Gastrocnemius medialis (tissue), 4 donors: ENCODE measurements at places on chromosomes 4 and X.

GRCh38 chr4:6660430-6660829 is 19.9 kb downstream of the MRFAP1 start:
- no peak overlapping the region for H3K27ac ChIP-seq
- H3K4me3 ChIP-seq: no peak overlapping the region
- no peaks in the 10 kb centered on the region for H3K4me1 ChIP-seq
- DNase-seq: no peak
- peaks cover 4% of the 10 kb centered on the region for H3K27me3 ChIP-seq

- no peak overlapping the region for H3K4me3 ChIP-seq
- no peaks in the 10 kb centered on the region for H3K36me3 ChIP-seq
- no peak for DNase-seq
Observed at GRCh38 chr4:160406263-160406825, 1303.5 kb downstream of the RAPGEF2 start.

- no peak overlapping the region for H3K27ac ChIP-seq
- no peaks in the 10 kb centered on the region for H3K27me3 ChIP-seq
- no peak overlapping the region for H3K4me3 ChIP-seq
- no peak for DNase-seq
- H3K4me1 ChIP-seq: no peaks in the 10 kb centered on the region
Observed at GRCh38 chr4:29002151-29002550, 1718.0 kb upstream of the PCDH7 start.

DNA sequence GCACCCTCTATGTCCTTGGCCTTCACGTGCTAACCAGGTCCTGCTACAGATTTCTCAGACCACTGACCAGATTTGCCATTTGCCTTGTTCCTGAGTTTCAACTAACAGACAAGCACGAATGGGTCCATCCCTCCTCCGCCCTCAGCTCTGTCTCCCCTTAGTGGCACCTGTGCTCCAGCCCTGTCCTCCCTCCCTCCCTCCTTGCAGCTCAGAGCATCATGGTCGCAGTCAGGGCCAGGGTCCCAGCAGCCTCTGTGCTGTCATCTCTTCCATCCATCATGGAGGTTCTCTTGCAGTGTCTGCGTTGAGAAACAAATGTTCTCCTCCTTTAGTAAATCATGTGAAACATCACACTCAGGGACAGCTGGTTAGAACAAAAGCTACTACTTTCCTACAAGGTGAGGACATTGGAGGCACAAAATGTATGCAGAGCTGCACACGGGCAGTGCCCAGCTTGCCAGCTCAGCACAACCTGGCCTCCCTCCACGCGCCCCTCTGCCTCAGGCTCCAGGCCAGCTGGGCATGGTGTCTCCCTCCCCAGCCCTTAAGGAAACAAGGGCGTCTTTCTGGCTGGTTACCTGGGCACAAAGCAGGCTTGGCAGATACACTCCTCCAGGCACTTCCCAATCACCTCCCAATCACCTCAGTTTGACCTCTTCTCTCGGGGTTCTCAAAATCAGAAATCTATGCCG is 79.5 kb upstream of the ATP6AP2 start:
- no peak for DNase-seq
- no peaks in the 10 kb centered on the region for H3K36me3 ChIP-seq
- H3K4me3 ChIP-seq: no peak overlapping the region
- H3K27ac ChIP-seq: no peak overlapping the region

- H3K27me3 ChIP-seq: no peaks in the 10 kb centered on the region
- peak overlapping the region; percentile 23 for H3K4me3 ChIP-seq
- peak overlapping the region; percentile 92 for H3K27ac ChIP-seq
- H3K36me3 ChIP-seq: no peaks in the 10 kb centered on the region
Observed at GRCh38 chr4:158809611-158810486, 41.0 kb downstream of the FNIP2 start.

DNA sequence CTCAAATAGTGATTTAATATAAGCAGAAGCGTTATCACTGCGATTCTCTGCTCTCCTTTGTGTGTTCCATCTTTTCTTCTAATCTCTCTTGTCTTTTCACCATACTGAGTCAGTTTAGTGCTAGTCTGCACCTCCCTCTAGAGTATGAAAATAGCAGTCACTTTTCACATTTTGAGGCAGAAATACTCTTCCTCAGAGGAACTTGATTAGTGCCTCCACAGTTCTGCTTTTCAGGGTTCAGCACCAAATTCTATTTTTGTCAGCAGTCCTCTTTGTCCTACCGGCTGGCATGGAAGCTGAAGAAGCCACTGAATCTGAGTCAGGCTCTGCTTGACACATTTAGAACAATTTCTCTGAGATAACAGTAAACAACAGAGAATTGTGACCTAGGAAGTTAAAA is 49.7 kb upstream of the ANKRD17 start:
- no peaks in the 10 kb centered on the region for H3K27me3 ChIP-seq
- H3K36me3 ChIP-seq: no peaks in the 10 kb centered on the region
- no peak overlapping the region for H3K4me3 ChIP-seq

GRCh38 chrX:146454363-146454762 is 355.2 kb upstream of the CXorf51B start:
- no peaks in the 10 kb centered on the region for H3K27me3 ChIP-seq
- no peak overlapping the region for H3K27ac ChIP-seq
- no peaks in the 10 kb centered on the region for H3K4me1 ChIP-seq
- H3K4me3 ChIP-seq: no peak overlapping the region
- H3K36me3 ChIP-seq: no peaks in the 10 kb centered on the region

DNA sequence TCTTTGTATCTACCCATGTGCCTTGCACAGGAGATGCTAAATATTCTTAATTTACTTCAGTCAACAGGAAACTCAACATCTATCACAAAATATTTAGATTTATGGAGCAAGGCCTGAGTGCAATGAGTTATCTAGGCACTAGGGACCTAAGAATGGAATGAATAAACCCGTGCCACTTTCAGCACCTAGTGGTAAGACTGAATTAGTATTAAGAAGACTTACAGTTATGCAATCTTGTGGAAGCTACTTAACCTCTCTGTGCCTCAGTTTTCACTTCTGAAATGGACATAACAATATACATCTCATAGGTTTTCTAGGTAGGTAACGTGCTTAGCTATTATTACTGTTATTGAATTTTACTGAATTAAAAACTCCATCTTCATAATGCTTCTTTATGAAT is 144.6 kb upstream of the MAP3K15 start:
- H3K36me3 ChIP-seq: no peaks in the 10 kb centered on the region
- no peak overlapping the region for H3K4me3 ChIP-seq
- H3K27me3 ChIP-seq: no peaks in the 10 kb centered on the region
- H3K27ac ChIP-seq: no peak overlapping the region
- no peak for DNase-seq

- H3K4me3 ChIP-seq: no peak overlapping the region
- H3K27ac ChIP-seq: no peak overlapping the region
- H3K4me1 ChIP-seq: peaks cover 17% of the 10 kb centered on the region
- DNase-seq: no peak
- H3K27me3 ChIP-seq: no peaks in the 10 kb centered on the region
Observed at GRCh38 chr4:86977621-86978184, 42.9 kb downstream of the AFF1 start.

DNA sequence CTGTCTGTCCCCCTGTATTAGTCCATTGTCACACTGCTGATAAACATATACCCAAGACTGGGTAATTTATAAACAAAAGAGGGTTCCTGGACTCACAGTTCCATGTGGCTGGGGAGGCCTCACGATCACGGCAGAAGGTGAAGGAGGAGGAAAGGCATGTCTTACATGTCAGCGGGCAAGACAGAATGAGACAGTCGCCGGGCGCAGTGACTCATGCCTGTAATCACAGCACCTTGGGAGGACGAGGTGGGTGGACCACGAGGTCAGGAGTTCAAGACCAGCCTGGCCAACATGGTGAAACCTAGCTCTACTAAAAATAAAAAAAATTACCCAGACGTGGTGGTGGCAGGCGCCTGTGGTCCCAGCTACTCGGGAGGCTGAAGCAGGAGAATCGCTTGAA is 24.7 kb downstream of the IL3RA start:
- H3K27me3 ChIP-seq: no peaks in the 10 kb centered on the region
- H3K36me3 ChIP-seq: peaks cover 10% of the 10 kb centered on the region
- no peak for DNase-seq
- no peaks in the 10 kb centered on the region for H3K4me1 ChIP-seq
- no peak overlapping the region for H3K27ac ChIP-seq

DNA sequence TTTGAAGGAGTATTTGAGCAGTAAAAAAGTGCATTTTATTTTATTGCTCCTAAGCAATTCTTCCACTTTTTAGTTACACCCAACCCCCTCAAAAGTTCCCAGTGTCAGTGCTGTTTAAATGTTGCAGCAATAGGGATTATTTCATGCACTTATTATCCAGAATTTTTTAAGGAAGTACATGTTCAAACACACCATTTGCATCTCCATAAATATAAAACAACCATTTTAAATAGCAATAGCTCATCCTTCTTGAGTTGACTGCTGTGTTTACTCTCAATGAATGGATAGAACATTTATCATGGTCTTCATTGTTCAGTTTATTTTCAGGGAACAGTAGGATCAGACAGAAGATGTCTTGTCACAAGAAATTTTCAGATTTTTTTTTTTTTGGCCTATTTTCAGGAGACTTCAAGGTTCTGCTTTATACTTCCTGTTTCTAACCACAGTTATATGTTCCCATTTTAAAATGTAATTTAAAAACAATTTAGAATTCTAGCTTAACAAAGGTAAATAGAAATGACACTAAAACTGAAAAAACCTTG is 171.9 kb downstream of the TMA16 start:
- no peaks in the 10 kb centered on the region for H3K4me1 ChIP-seq
- no peaks in the 10 kb centered on the region for H3K27me3 ChIP-seq
- H3K36me3 ChIP-seq: no peaks in the 10 kb centered on the region
- H3K4me3 ChIP-seq: no peak overlapping the region
- no peak overlapping the region for H3K27ac ChIP-seq
- DNase-seq: no peak

- peaks cover 10% of the 10 kb centered on the region for H3K4me1 ChIP-seq
- H3K27ac ChIP-seq: no peak overlapping the region
- H3K4me3 ChIP-seq: no peak overlapping the region
- DNase-seq: no peak
Observed at GRCh38 chrX:155891446-155892210, 10.5 kb downstream of the VAMP7 start.

- H3K4me3 ChIP-seq: no peak overlapping the region
- H3K27ac ChIP-seq: no peak overlapping the region
- H3K27me3 ChIP-seq: no peaks in the 10 kb centered on the region
- no peaks in the 10 kb centered on the region for H3K36me3 ChIP-seq
Observed at GRCh38 chr4:122602277-122603142, 18.4 kb downstream of the IL21 start.

DNA sequence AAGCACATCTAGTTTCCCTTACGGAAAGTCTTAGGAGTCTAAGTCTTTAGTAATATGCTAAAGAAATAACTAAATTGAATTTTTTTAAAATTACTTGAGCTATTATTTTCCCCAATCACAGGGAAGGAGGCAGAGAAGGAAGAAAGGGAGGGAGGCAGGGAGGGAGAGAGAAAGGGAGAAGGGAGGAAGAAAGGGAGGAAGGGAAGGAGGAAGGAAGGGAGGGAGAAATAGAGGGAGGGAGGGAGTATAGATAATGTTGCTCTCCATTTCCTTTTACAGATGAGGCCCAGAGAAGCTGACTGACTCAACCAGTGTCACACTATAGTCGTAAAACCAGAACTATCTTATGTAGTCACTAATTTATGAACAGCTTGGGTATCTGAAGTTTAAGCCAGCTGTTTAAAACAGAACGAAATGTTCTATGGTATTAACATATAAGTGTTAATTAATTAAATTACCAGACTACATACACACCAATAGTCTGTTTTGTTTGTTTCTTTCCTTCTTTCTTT is 14.6 kb downstream of the SH3RF1 start:
- peaks cover 28% of the 10 kb centered on the region for H3K4me1 ChIP-seq
- H3K27me3 ChIP-seq: no peaks in the 10 kb centered on the region
- H3K36me3 ChIP-seq: no peaks in the 10 kb centered on the region

DNA sequence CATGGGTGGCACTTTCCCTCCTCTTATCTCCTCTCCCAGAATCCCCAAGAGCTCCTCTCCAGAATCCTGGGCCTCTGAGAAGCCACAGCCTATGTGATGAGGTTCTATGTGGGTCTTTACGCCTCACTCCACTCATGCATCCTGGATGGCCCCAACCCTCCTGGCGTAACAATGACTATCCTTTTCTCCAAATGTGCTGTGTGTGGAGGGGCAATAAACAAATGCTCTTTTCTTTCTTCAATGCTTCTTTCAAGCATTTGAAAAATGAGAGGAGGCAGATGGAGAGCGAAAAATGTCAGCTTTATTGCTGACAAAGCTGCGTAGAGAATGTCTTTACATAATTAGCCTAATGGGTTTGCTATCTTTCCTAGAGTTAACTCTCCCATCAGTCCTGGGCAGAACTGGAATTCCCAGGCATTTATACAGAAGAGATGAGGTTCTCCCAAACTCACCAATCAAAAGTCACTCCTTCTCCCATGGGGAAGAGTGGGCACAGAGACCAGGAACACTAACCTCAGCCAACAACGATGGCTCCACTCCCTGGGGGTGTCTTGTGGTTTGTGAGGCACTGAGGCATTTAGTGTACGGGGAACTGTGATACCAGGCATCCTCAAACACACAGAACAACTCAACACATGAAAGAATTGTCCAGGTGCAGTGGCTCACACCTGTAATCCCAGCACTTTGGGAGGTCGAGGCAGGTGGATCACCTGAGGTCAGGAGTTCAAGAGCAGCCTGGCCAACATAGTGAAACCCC is 118.9 kb upstream of the SLC34A2 start:
- H3K27me3 ChIP-seq: no peaks in the 10 kb centered on the region
- H3K27ac ChIP-seq: no peak overlapping the region
- no peak for DNase-seq
- H3K4me1 ChIP-seq: no peaks in the 10 kb centered on the region
- H3K36me3 ChIP-seq: no peaks in the 10 kb centered on the region
- no peak overlapping the region for H3K4me3 ChIP-seq

GRCh38 chr4:53929955-53930798 is 134.2 kb downstream of the CHIC2 start:
- peak; percentile 63 for DNase-seq
- H3K27me3 ChIP-seq: no peaks in the 10 kb centered on the region
- H3K36me3 ChIP-seq: no peaks in the 10 kb centered on the region
- H3K27ac ChIP-seq: no peak overlapping the region
- no peak overlapping the region for H3K4me3 ChIP-seq
- H3K4me1 ChIP-seq: no peaks in the 10 kb centered on the region

DNA sequence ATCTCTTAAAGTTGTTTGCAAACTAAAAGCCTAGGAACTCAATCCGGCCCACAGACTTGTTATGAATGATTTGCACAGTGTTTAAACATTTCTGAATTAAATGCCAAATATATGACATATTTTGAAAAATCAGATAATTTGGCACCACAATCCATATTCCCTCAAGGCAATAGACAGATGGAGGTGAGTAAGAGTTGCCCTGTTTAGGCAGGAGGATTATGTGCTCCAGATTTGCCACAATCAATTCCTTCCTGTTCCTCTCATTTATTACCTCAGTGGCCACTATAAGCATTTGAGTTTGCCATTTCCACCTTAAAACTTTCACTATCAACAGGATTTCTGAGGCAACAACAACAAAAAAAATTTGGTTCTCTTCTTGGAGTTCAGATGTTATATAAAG is 18.7 kb downstream of the UBA6 start:
- no peaks in the 10 kb centered on the region for H3K4me1 ChIP-seq
- H3K27me3 ChIP-seq: no peaks in the 10 kb centered on the region
- H3K4me3 ChIP-seq: no peak overlapping the region
- H3K36me3 ChIP-seq: no peaks in the 10 kb centered on the region
- DNase-seq: no peak
